Thyroid gland (tissue), 4 donors: ENCODE measurements at places on chromosomes 6 and 20. TPM values are rescaled to one million over a fixed set of nuclear protein-coding genes. Genes with fewer than 3 reads are reported as not detected.

Gene LEMD2
- 76.6 TPM for total RNA-seq

Gene ATRN
- 76.4 TPM for total RNA-seq

Gene FAM162B
- total RNA-seq = 9.5 TPM

Gene HLA-DOB
- not detected for total RNA-seq
